ENCODE measurements at places on chromosomes 3 and 15. TPM values are rescaled to one million over a fixed set of nuclear protein-coding genes. Genes with fewer than 3 reads are reported as not detected.

DNA sequence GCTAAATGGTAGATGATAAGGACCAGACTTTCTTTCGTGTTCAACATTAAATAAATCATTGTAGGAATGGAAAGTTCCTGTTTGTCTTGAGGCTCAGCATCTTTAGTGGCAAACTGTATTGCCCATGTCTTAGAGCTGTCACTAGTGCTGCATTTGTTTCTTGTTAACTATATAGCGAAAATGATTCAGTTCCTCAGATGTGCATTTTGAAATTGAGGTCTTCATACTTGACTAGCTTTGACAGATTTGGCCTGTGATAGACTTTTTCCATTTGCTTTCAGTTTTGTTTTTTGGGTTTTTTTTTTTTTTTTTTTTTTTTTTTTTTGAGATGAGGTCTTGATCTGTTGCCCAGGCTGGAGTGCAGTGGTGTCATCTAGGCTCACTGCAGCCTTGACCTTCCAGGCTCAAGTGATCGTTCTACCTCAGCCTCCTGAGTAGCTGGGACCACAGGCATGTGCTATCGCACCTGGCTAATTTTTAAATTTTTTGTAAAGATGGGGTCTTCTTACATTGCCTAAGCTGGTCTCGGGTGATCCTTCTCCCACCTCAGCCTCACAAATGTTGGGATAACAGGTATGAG, 9.5 kb upstream of the RPLP1 start:
- no peak for DNase-seq

- DNase-seq = no peak
Observed at GRCh38 chr3:4163011-4163410, 140.2 kb upstream of the SETMAR start.

DNA sequence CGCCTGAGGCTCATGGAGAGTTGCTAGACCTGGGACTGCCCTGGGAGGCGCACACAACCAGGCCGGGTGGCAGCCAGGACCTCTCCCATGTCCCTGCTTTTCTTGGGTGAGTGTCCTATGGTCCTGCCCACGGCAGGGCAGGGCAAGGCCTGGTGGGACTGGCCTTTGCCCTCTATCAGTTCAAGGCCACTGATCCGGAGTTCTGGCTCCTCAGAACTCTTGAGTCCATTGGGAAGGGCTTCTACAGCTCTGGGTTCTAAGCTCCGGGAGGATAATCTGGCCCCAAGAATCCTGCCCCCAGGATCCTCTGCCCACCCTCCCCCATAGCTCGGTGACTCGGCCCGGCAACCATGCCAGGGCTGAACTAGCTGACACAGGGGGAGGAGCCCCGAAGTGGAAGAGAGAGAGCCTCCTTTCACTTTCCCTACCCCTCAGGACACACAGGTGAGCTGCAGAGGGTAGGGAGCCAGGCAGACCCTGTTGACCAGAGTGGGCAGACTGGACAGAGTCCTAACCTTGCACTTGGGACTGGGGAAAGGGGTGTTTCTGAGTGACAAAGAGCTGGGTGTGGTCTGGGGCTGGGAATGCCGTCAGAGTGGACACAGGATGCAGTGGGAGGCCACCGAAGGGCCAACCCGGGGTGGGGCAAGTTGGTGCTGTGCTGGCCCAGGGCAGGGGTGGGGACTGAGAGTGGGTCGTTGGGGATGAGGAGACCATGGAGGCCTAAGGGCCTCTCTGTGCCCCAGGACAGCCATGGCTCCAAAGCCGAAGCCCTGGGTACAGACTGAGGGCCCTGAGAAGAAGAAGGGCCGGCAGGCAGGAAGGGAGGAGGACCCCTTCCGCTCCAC, 664 bp downstream of the PARP3 start:
- peak; percentile 71 for DNase-seq

The IFT80 gene
- 30.8 TPM for total RNA-seq

DNA sequence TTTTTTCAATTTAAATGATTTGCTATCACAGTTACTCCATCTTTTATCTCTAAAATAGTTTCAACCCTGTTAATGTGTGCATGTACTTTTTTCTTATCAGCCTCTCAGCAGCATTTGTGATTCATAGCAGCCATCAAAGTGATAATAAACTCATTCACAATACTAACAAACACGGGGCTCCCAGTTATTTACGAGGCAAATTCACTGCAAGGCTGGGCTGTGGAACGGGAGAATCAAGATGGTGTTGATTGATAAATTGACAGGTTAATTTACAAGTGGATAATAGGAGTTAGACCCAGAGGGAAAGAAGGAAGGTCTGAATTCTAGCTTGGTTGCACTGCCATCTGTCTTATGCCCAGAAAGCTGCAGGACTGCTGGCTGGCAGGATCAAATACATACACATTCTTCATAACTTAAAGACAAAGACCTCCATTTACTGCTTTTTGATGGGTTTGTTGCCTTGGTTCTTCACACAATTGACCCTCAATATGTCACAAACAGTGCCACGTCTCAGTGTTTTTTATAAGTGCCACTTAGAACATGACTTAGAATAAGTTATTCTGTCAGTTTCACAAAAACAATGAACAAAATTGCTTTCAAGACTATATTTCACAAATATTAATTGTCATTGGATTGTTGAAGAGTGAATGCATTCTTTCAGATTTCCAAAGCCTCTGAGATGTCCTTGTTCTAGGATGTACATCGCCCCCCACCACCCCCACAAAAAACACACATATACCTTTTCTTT, 562.8 kb downstream of the NR2F2 start:
- DNase-seq = peak; percentile 26

Data from MG63 (cell line).